Stimulated activated CD4-positive, alpha-beta T cell treated with anti-CD3 and anti-CD28 coated beads, Interleukin-1b, Interleukin-23, amount 100 ng/mL, for 48 hours (primary cell): ENCODE measurements at places on chromosomes 11 and 22.

DNA sequence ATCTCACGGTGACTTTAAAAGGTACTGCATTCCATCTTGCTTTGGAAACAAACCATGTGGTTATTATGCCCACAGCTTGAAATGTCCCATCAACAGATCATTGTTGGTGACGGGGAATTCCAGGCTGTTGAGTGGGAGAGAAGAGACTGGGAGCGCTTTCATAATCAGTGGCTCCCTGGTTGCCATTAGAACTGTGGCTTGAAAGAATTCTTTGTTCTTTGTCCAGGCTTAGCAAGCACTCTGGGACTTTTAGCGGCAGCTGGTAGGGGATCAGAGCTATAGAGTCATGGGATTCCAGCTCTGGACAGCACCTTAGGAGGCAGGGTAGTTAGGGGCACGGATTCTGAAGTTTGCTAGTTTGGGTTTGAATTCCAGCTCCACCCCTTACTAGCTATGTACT, 22.0 kb downstream of the MMP20 start:
- no peak for DNase-seq

DNA sequence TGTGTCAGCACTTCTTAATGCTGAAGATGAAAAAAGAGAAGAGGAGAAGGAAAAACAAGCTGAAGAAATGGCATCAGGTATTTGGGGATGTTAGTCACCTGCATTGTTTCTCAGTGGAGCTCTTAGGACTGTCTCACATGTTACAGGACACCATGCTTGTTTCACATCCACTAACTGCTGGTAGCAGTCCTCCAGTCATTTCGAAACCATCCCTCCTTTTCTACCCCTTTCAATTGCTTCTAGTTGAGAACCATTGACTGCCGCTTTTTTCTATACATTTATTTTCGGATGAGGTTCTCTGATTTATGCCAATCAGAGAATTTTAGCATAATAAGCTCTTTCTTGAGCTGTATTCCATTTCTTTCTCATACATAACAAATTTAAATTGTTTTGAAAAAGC, 21.5 kb downstream of the BIRC2 start:
- no peak for DNase-seq

- DNase-seq, result no peak
Observed at GRCh38 chr11:61602775-61603569, 22.1 kb upstream of the SYT7 start.

DNA sequence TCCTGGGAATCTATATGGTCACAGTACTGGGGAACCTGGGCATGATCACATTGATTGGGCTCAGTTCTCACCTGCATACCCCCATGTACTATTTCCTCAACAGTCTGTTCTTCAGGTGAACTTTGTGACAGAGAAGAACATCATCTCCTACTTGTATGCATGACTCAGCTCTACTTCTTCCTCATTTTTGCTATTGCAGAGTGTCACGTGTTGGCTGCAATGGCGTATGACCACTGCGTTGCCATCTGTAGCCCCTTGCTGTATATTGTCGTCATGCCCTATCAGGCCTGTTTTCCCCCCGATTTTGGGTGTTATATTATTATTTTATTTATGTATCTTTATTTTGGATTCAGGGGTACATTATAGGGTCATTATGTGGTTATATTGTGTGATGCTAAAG, 2.4 kb upstream of the OR8G1 start:
- no peak for DNase-seq

DNA sequence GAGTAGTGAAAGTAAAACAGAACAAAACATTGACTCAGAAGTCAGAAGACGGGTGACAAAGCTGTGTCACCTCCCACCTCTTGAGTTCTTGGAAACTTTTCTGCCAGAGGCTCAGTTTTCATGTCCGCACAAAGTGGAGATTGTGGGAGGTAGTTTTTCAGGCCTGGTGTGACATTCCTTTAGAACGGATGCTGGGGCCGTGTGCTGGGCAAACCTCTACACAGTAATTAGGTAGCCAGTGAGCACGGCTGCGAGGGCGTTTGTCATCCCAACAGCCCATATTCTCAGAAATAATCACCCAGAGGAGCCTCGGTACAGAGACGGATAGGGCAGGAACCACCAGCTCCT, 1054.4 kb downstream of the TBC1D22A start:
- DNase-seq, result no peak
